NAMALWA (cell line): ENCODE measurements at places on chromosomes 16 and 17.

- no peak for DNase-seq
These were observed 3.6 kb upstream of the TMEM92 start for GRCh38 chr17:50270435-50271362.

GRCh38 chr17:8701221-8701620, 43.4 kb downstream of the CCDC42 start:
- DNase-seq: no peak

GRCh38 chr17:42518046-42518754, 17.8 kb upstream of the NAGLU start:
- no peak for DNase-seq

DNA sequence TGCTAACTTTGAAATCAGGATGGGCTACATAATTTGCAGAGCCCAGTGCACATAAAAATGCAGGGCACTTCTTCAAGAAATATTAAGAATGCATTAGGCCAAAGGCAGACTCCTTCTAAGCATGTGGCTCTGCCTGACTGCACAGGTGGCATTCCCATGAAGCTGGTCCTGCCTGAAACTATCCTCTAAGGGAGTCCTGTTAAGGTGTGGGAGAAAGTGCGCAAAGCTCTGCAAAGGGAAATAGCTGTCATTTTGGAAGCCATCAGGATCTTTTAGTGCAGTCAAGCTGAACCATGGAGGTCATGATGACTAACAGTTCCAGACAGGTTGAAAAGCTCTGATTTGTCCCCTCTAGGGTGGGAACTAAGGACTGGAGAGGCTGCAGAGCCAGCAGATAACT, 41.9 kb upstream of the CRHR1 start:
- DNase-seq: no peak

GRCh38 chr17:70288540-70289290, 119.4 kb downstream of the KCNJ2 start:
- no peak for DNase-seq

DNA sequence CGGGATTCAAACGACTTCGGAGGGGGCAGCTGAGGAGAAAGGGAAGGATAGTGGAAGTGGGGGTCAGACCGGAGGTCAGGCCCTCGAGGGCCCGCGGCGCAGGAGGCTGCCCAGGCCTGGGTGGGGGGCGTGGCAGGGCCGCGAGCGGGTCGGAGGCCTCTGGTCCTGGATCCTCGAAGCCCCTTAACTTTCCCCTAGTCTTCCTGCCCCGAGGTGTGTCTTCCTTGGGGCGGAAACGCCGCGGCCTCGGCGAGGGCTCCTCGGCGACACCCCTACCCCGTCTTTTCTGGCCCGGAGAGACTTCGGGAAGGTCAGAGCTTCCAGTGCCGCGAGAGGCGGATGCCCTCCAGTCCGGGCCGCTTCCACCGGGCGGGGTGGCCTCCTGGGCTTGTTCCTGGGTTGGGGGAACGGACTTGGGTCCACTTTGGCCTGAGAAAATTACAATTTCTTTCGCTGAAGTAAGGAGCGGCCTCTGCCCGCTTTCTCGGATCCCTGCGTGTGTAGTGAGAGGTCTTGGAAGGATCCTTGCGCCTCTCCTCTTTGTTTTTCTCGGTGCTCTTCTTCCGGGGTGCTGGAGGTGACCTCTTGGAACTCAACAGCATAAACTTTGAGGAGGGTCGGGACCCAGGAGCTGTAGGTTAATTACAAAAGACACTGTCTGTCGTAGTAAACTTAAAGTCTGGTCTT, 491 bp downstream of the IST1 start:
- peak; percentile 53 for DNase-seq

DNA sequence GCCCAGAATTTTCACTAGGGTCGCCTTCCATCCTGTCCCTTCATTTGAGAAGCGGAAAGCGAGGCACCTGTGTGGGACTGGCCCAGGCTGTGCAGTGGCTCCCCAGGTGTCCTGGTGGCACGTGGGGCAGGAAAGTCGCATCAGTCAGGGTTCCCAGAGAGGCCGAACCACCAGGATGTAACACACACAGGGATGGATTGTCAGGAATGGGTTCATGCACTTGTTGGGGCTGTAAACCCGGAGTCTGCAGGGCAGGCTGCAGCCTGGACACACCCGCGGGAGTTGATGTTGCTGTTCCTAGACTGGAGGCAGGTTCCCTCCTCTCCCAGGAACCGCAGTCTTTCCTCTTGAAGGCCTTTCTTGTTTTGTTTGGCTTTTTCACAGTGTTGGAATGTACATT, 30.7 kb upstream of the RPTOR start:
- DNase-seq: no peak

DNA sequence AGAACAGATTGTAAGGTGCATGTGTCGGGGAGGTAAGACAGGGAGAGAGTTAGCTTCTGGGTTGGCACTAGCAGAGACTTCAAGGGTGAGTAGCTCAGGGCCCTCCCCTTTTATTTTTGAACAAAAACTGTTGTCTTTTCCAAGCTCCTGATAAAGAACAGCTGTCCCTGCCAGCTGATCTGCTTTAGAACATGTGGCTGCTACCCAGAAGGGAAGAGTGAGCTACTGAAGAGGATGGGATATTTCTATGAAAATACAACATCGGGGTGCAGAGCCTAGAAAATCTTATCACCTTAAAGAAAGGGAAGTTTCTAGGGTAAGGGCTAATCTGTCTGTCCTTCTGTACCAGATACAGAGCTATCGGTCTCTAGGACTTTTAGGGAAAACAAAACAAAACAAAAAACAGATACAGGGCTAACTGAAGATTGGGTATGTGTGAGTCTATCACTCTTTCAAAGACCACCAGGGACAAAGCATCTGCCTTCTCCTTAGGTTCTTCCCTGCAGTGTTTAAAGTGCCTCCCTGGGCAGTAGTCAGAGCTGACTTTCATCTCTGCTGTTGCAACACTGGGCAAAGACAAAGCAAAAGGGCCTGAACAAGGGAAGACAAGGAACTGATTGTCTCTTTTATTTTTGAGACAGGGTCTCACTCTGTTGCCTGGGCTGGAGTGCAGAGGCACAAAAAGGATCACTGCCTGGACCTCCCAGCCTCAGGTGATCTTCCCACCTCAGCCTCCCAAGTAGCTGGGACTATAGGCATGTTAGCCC, 5.0 kb upstream of the DHRS13 start:
- DNase-seq: no peak

- no peak for DNase-seq
These were observed 50.4 kb downstream of the LITAF start for GRCh38 chr16:11536104-11536866.

DNA sequence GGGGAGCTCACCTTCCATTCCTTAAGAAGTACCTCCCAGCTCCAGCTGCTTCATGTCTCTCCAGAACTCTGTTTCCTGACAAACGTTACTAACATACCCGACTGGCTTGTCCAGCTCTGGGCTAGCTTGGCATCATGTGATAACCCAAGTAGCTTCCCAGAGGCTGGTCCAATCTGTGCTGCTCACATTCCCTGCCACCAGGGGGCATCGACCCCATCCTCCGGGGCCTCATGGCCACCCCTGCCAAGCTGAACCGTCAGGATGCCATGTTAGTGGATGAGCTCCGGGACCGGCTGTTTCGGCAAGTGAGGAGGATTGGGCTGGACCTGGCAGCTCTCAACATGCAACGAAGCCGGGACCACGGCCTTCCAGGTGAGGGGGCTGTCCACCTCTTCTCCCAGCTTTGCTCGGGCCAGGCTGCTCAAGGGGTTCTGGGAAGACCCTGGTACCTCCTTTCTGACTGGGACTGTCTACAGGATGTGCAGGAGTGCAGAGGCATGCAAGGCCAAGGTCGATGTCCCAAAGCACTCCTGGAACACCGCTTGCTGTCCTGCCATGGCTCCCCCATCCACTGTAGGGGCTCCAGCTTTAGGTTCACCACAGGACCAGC, 7.6 kb downstream of the EPX start:
- DNase-seq: peak; percentile 68

DNA sequence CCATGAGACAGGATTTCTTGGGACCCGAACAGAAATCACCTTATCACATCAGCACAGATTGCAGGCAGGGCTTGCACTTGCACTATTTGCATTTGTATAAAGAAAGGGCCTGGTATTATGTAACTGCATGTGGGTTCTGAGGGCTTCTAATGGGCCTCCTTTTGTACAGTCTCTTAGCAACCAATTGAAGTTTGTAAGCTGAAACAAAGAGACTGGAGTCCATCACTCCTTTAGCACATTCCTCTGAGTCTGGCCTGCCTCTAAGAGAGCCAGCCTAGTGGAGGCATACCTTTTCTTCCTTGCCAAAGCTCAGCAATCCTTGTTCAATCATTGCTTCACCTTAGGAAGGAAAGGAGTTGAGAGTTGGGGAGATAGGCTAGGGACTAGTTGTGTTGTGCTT, 387.1 kb downstream of the XYLT1 start:
- DNase-seq: no peak

DNA sequence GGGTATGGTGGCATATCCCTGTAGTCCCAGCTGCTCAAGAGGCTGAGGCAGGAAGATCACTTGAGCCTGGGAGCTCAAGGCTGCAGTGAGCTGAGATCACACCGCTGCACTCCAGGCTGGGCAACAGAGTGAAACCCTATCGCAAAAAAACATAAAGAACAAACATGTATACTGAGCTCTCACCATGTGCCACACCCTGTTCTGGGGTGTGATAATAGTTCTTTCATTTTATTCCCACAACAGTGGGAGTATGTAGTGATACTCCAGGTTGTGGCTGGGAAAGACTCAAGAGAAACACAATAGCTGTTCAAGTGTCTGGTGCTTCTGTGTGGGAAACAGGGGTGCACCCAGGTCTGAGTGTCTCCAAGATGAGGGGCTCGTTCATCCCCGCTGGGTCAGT, 90.7 kb downstream of the SOCS1 start:
- no peak for DNase-seq

DNA sequence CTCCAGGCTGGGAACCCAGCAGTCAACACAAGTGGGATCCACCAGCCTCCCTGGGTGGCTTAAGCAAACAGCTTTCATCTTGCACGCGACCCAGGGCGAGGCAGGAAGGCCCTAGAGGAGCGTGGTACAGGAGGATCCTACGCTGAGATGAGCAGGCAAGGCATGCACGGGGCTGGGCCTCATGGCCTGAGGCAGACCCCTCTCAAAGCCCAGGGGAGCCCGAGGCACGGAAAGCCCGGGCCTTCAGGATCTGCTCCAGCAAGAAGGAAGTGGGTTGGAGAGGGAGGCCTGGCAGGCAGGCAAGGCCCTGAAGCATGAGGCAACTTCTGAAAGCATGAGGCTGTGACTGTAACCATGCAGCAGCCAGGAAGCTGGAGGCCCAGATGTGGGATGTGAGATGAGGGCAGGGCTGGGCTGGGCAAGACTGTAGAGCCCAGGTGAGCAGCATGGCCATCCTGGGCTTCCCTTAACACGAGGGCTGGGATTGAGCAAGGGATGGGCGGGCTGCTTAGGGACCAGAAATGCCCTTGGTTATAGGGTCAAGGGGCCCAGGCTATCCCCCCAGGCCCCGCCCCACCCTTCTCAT, 338.7 kb downstream of the C16orf95 start:
- DNase-seq: no peak

GRCh38 chr16:88635671-88636319, 2.6 kb upstream of the IL17C start:
- DNase-seq: no peak

- no peak for DNase-seq
These were observed 151.7 kb downstream of the KCNJ18 start for GRCh38 chr17:21843951-21844590.

- DNase-seq: no peak
These were observed 99.5 kb upstream of the DHX40 start for GRCh38 chr17:59465949-59466307.

GRCh38 chr16:10296956-10297340, 88.9 kb upstream of the ATF7IP2 start:
- DNase-seq: no peak

DNA sequence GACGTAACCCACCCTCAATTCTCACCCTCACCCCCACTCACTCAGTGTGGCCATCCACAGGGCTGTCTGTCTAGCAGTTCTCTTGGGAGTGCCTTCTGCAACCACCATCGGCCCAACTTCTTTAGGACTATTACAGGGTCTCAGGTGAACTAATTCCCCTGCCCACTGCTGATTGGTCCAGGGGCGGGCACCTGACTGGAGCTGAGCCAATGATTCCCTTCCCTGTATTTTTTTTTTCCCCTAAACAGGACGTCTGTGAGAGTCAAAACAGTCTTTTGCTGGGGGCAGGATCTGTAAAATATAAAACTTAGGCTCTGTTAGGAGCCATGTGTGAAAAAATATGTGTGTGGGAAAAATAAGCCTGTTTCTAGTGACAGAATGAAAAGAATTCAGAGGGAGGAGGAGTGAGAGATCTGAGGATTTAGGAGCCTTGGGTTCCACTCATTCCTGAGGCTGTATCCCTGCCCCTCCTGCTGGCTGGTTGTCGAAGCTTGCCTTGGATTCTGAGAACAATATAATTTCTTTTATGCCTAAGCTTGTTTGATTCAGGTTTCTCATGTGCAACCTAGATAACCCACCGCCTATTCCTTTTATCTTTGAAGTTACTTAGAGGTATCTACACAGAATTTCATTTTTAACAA, 115.0 kb downstream of the SPACA3 start:
- no peak for DNase-seq

- DNase-seq: no peak
These were observed 315.1 kb upstream of the EEF2KMT start for GRCh38 chr16:5412731-5413130.

- DNase-seq: no peak
These were observed 8.5 kb downstream of the SSTR5 start for GRCh38 chr16:1080801-1081733.

DNA sequence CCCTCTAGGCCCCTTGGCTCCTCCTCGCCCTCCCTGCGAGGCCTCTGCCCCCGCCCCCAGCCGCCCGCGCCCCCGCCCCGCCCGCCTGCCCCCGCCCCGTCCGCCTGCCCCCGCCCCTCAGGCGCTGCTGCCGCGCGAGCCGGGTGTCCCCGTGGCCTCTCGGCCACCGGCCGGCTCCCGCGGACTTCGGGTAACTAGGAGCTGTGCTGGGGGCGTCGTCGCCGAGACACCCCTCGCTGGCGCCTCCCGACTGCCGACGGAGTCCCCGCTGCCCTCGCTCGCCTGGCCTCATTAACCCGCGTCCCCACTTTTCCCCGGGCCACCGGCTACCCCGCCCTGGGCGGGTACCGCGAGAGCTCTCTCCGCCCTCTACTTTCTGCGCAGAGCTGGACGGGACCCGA, at the start of gene TLCD1:
Gene TLCD1, minus strand, starts transcription at position 8 of the 401 bp plus-strand sequence. CDS start 136 bp downstream, outside the sequence.
- DNase-seq: peak; percentile 87

GRCh38 chr17:5702951-5703510, 118.7 kb upstream of the NLRP1 start:
- DNase-seq: no peak

DNA sequence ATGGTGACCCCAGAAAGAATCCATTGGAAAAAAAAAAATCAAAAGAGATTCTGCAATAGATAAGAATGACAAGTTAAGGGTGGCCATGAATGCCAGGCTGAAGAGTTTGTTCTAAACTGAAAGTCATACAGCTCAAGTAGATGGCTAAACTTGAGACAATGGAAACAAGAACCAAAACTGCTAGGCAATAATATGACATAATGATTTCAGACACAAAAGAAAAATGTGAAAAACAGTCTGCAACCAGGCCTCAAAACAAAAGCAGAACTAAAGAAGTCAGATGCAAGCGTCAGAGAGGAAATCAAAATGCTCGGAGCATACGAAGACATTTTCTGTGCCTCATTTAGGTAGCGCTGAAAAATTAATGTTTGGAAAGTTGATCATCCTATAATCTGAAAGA, 54.4 kb upstream of the YPEL2 start:
- no peak for DNase-seq
